Hippocampal formation (tissue), 2 donors: ENCODE measurements at places on chromosomes 2 and 18.

GRCh38 chr2:236026841-236027240 is 141.3 kb downstream of the GBX2 start:
- DNase-seq = no peak

GRCh38 chr2:73981081-73982001 is 3.4 kb upstream of the TET3 start:
- no peak for DNase-seq

- DNase-seq = no peak
These were observed 912.7 kb downstream of the CPS1 start for GRCh38 chr2:211468877-211469663.

DNA sequence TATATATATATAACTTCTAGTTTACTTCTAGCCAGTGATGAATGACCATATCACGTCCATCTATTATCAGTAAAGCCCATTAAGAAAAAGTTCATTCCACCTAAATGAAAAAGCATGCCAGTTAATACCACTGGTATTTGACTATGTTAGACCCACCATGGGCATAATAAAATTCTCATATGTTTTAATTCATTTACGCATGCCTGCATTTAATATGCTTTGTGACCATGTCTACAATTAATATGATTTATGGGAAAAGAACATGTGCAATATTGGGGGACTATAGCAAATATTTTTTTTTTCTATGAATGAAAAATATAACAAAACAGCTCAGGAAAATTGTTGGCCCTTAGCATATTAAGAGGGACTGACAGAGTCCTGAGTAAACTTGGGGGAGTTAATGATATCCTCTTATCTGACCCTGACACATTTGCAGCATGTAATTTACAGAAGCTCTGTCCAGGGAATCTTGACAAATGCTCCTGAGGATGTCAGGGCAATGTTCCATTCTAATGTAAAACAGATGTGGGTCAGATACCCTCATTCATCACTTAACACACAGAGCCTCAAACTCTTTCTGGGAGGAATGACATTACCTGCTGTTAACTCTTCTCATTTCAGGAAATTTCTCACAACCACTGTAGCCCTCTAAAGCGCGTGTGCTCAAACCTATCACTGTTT is 90.6 kb downstream of the PAX3 start:
- DNase-seq = no peak

GRCh38 chr2:5692561-5693286 is 540 bp downstream of the SOX11 start:
- no peak for DNase-seq

GRCh38 chr2:151157000-151157735 is 104.5 kb downstream of the RBM43 start:
- DNase-seq = no peak

DNA sequence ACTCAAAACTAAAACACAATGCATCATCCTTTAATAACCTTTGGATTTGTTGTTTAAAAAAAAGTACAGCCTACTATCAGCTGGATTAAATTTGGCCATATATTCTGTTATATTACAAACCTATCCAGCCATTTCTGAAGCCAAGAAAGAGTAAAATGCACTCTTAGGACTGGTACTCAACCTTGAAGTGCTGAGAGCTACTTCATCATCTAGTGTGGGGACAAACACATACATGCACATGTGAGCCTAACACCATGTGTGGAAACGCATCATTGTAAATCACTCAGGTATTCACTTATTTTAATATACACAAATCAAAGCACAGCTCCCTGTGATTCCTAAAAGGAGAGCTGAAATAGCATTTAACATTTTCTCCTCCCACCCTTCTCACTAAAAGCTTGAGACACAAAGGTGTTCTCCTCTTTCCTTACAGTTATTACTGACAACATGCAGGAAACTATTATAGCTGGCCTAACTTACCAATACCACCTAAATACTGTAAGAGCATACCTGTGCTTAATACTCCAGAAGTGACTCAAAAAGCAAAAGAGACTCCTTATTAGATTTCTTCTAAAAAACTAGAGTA is 7.5 kb downstream of the BAZ2B start:
- no peak for DNase-seq

GRCh38 chr2:227462972-227463931 is 8.7 kb upstream of the AGFG1 start:
- no peak for DNase-seq

GRCh38 chr2:178263159-178263860 is 69.0 kb downstream of the OSBPL6 start:
- no peak for DNase-seq
